T-helper 2 cell treated with Interferon-gamma antibody and Interleukin-4, amounts not matched to agents 5 μg/mL and 100 μg/mL, for 36 hours (primary cell): ENCODE measurements at places on chromosomes 13 and 19.

GRCh38 chr13:113329656-113330312, 32.7 kb downstream of the LAMP1 start:
- no peak for DNase-seq

GRCh38 chr19:40366697-40367561, 18.4 kb downstream of the PLD3 start:
- DNase-seq, result no peak

GRCh38 chr13:109172136-109172535, 542.7 kb downstream of the MYO16 start:
- DNase-seq, result no peak

DNA sequence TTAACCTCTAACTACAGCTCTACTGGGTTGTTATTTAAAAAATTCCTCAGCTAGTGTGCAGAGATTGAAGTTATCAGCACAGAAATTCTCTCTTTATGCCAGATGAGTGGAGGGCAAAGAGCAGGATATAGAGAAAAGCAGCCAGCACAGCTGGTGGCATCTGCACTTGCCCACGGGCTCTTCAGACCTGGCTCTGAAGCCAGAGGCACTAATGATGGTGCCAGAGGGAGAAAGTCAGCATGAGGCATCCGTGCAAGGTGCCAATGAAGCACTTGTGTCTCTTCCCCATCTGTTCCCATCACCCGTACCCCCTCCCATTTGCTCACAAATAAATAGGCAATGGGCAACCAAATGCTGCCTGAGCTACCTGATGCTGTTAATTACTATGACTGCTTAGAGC, 138.9 kb downstream of the OLFM4 start:
- DNase-seq, result no peak

- no peak for DNase-seq
These were observed 20.9 kb upstream of the ZNF83 start for GRCh38 chr19:52659013-52659412.

GRCh38 chr19:5148794-5149190, 179.9 kb downstream of the KDM4B start:
- no peak for DNase-seq

- no peak for DNase-seq
These were observed 1.5 kb downstream of the CD22 start for GRCh38 chr19:35330475-35330874.

- DNase-seq, result no peak
These were observed 28.4 kb downstream of the ZNF844 start for GRCh38 chr19:12092956-12093355.
